ENCODE measurements at places on chromosomes 3 and 15.

DNA sequence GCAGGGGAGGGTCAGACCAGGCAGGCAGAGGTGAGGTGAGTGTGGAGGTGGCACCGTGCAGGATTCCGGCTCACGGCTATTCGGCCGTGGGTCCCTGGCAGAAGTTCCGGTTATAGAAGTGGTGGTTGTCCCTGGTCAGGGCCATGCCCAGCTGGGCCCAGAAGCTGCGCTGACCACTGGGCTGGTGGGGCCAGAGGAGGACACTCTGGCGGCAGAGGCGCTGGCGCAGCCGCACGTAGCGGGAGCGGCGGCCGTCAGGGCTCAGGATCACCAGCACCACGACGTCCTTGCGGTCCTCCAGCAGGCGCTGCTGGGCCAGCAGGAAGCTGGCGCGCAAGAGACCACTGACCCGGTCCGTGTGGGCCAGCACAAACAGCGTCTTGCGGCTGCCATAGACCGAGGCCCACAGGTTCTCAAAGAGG, 4.3 kb downstream of the TLR9 start:
- no peak for DNase-seq

- DNase-seq, result no peak
These were observed 5.9 kb upstream of the TBC1D21 start for GRCh38 chr15:73867426-73867825.

DNA sequence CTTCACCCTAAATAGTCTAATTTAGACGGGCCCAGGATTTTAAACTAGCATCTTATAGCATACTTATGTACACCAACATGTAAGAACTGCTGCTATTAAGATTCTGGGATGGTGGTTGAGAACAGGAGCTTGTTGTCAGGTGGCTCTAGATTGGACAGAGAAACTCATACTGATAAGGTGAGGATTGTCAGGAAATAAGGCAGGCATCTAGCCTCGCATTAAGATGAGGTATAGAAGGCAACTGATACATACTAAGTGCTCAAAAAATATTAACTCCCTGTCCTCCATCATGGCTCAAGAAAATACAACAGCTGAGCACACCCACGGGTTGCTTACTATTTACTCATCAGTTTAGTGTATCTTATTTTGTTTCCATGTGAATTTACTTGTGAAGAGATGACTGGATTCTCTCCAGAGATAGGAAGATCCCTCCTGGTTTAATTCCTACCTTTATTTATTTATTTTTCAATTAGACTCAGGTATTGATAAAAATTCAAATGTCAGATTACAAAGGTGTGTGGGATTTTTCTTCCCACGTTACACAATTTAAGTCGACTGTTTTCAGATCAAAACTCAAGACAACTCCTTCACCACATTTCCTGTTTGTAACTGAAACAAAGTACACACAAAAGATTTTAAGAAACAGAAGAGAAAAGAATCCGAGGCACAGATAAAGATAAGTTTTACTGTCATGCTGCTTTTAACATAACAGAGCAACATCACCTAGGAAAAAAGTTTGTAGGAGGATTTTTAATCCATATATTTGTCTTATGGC, at the start of gene TRAT1:
TSS of gene TRAT1 (plus strand) at position 664 of the 775 bp plus-strand sequence. CDS start 142 bp downstream, outside the sequence.
- no peak for DNase-seq

DNA sequence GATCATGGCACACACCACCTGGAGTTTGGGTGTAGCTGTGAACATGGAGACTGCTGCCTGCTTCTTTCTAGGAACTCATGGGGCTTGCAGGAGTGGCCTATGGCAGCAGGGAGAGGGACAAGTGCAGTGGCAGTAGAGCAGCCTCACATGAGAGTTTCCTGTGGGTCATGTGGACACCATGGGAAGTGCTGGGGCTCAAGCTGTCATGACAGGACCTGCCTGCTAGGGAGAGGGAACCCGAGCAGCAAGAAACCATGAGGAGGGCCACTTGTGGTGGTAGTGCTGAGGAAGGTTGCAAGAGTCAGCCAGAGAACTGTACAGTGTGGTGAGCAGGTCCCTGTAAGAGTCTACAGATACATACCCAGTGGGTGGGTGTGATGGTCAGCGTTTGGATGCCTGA, 73.8 kb upstream of the MRPS22 start:
- DNase-seq, result no peak

GRCh38 chr3:197801891-197802778, 11.1 kb downstream of the LRCH3 start:
- DNase-seq, result no peak

GRCh38 chr3:5136919-5137429, 14.9 kb downstream of the ARL8B start:
- no peak for DNase-seq

GRCh38 chr3:71978150-71978721, 193.3 kb upstream of the PROK2 start:
- no peak for DNase-seq

- DNase-seq, result no peak
These were observed 171.0 kb downstream of the TLE3 start for GRCh38 chr15:69926721-69927120.

GRCh38 chr3:56869157-56869889, 67.6 kb upstream of the ARHGEF3 start:
- no peak for DNase-seq

- no peak for DNase-seq
These were observed 105.8 kb upstream of the RASGRP1 start for GRCh38 chr15:38670128-38671005.

GRCh38 chr3:124969963-124970722, 35.6 kb upstream of the MUC13 start:
- DNase-seq, result no peak

DNA sequence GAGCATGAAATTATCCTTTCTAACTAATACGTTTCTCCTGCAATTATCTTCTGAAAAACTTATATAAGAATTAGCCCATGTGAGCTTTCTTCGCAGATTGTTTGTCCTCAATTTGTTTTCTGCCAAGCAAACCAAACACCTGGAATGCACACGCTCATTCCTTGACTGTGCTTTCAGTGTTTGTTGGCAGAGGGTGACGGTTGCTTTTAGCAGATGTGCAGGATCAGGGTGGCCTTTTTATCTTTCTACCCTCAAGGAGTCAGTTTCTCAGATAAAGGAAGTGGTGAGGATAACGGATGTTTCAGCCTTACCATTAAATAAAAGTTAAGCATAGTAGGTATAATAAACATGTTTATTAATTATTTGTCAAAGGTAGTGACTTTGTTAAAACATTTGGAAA, 15.2 kb downstream of the ARPP21 start:
- DNase-seq, result no peak

DNA sequence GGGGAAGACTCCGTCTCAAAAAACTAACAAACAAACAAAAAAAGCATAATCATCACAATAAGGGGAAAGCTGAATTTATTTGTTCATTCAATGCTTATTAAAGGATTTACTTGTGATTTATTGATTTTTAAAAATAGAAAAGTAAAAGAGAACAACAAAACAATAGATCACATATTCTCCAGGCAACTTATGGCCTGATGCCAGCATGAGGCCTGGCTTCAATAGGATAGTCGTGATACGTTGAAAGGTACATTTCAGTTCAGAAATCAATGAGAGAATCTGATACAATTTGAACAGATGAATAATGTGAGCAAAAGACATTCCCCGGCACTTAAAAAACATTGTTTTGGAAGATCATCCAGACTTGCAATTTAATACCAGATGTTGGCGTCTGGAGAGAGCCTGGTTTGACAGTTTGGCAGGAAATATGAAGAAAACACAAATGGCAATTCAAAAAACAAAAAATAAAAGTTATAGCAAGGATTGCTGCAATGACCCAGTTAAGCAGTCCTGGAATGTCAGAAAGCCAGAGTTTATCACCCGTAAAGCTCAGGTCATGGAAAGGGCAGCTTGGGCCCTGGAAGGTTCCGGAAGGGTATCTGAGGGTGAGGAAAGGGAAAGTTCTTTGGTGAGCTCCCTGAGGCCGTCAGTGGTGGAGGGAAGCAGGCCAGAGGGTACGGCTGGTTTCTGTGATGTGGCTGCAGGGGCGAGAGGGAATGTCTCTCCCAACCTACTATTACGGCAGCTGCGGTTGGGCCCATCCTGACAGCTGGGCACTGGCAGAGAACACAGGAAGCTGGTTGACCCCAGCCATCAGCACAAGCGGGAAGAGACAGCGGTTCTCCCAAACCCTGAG, 230.2 kb upstream of the HES1 start:
- no peak for DNase-seq

DNA sequence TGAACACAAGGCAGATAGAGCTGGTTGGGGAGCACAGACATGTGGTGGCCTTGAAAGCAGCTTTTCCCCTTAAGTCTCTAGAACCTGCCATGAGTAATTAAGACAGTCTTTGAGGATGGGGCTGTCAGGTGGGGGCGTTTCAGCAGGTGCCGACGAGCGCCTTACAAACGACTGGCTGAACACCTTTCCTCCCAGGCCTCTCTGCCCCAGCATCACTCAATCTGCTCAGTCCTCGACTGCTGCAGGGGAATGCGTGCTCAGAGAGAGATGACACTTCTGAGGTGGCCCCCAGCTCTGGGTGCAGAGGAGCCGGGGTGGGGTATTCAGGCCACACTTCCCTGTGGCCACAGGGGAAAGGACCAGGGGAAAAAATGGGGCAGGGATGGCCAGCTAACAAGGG, 8.1 kb upstream of the NCKIPSD start:
- DNase-seq, result no peak

GRCh38 chr3:183857863-183858262, 26.8 kb downstream of the PARL start:
- no peak for DNase-seq

DNA sequence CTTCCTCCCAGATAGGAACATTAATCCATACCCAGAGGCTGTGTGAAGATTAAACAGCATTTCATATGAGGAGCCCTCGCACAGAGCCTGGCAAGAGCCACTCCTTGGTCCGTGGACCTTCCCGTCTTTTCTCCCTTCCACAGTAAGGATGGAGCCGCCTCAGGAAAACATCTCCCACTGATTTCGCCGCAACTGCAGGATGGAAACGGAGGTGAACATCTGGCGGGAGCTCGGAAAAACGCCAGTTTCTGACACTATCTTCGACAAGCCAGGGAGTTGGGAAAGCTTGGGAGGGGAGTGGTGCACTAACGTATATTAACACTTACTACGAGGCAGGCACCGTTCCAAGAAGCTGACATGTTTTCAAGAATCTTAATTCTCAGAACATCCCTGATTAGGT, 157.9 kb downstream of the XXYLT1 start:
- no peak for DNase-seq

- DNase-seq, result no peak
These were observed 92.8 kb upstream of the GALNT15 start for GRCh38 chr3:16081661-16082060.

GRCh38 chr3:45599984-45600650, 5.6 kb downstream of the LIMD1 start:
- DNase-seq, result no peak

DNA sequence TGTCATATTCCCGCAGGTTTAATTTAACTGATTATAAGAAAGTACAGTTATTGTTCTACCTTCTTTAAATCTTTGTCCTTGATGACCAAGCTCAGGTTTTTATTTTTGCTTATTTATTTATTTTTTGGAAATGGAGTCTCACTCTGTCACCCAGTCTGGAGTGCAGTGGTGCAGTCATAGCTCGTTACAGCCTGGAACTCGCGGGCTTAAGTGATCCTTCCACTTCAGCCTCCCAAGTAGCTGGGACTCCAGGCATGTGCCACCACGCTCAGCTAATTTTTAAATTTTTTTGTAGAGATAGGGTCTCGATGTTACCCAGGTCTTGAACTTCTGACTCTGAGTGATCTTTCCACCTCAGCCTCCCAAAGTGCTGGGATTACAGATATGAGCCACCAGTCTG, 8.9 kb downstream of the USP3 start:
- DNase-seq, result no peak

GRCh38 chr3:142509079-142509478, 61.2 kb upstream of the XRN1 start:
- DNase-seq, result no peak

- DNase-seq, result no peak
These were observed 11.4 kb upstream of the ATP2B2 start for GRCh38 chr3:10516544-10517452.

- DNase-seq, result no peak
These were observed 68.0 kb downstream of the SH3GL3 start for GRCh38 chr15:83515164-83515563.

- no peak for DNase-seq
These were observed 5.6 kb downstream of the SCAMP2 start for GRCh38 chr15:74867466-74868038.

GRCh38 chr15:69086427-69087204, 72.1 kb downstream of the NOX5 start:
- no peak for DNase-seq

DNA sequence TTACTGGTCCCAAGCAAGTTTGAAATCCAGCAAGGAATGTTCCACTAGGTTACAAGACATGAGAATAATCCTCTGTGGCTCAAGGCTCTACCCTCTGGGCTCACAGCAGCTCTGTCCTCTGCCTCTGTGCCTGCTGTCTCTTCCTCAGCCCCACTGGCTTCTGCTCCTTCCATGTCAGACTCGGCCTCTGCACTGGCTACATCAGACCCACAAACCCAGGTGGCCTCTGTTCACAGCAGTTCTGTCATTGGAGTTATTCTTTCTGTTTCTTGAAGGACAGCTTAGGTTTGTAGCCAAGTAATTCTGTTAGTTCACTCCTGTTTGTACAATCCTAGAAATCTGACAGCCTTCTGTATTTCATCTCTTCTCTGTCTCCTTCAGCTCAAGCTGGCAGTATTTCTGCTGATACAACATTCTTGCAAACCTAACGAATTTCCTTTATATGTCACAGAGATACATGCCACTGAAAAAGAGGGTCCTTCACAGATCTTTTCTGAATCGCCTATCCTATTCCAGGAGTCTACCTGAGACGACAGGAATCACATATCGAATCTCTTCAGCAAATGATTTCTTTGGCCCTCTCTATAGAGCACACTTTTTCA, 227.8 kb upstream of the PLSCR5 start:
- no peak for DNase-seq

DNA sequence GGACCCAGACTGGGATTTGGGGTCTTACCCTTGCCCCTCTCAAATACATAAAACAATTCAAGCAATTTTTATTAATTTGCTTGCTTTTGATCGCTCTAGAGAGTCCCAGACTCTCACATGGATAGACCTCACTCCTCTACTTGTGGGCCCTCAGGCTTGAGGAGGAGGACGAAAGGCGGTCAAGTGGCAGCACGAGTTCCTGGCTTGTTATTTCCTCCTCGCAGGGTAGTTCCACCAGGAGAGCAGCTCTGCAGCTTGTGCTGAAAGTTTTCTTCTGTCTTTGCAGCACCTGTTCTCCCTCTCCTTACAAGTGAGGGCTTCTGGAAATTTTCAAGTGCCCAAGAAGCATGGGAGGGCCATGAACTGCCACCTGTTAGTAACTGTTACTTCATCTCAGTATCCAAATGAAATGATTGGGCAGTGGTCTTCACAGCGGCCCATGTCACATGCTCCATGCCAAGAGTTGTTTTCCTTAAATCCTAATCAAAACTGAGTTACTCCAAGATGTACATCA, 22.7 kb downstream of the ABI3BP start:
- DNase-seq, result peak; percentile 74

DNA sequence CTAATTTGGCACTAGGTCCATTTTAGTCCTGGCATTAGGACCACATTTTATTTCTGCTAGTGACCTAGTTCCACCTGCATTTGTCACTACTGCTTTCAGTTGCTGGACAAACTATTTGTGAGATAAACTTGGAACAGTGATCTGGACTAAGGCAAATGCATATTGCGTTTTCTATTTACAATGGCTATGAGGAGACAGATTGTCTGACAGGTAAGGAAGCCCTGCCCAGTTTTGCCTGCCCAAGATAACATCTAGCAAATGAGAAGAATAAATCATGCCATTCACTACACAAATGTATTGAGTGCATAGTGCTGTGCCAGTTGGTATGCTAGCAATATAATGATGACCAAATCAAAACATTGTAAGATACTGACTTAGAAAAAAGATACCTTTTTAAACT, 245.7 kb downstream of the GRM7 start:
- no peak for DNase-seq
